ENCODE measurements at places on chromosomes 7 and 10. TPM values are rescaled to one million over a fixed set of nuclear protein-coding genes. Genes with fewer than 3 reads are reported as not detected.

MRC1 gene
- total RNA-seq: 25.3 TPM

PRR15 gene
- total RNA-seq: not detected

IDI2 gene
- total RNA-seq: 1.9 TPM

ASB10 gene
- not detected for total RNA-seq

CLRN3 gene
- not detected for total RNA-seq

GPR85 gene
- 7.0 TPM for total RNA-seq

TAS2R5 gene
- 0.72 TPM for total RNA-seq
